Suppressor macrophage treated with lipopolysaccharide for 1 hour (primary cell): ENCODE measurements at places on chromosomes 12 and 14.

GRCh38 chr12:93336291-93336741, 41.4 kb upstream of the NUDT4 start:
- no peak for DNase-seq

GRCh38 chr14:59463787-59464485, 1.2 kb downstream of the GPR135 start:
- no peak for DNase-seq

GRCh38 chr12:91565246-91565645, 382.6 kb upstream of the DCN start:
- no peak for DNase-seq

DNA sequence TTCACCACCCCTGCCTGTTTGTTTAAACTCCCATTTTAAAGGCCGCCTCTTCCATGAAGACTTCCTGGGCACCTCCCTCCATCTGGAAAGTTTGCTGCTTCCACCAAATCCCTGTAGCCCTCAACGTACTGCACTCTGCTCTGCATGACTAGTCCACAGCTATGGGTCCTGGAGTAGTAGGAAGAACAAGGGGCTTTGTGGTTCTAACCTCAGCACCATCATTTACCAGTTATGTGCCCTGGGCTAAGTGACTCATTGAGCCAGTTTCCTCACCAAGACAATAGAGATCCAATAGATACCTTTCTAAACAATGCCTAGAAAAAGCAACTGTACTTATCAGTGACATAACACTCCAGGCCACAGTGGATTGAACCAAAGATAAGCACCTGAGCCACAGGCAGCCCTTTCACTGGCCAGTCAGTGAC, 8.5 kb upstream of the LTBP2 start:
- peak; percentile 44 for DNase-seq

GRCh38 chr14:78486081-78486480, 315.9 kb downstream of the NRXN3 start:
- DNase-seq, result no peak

DNA sequence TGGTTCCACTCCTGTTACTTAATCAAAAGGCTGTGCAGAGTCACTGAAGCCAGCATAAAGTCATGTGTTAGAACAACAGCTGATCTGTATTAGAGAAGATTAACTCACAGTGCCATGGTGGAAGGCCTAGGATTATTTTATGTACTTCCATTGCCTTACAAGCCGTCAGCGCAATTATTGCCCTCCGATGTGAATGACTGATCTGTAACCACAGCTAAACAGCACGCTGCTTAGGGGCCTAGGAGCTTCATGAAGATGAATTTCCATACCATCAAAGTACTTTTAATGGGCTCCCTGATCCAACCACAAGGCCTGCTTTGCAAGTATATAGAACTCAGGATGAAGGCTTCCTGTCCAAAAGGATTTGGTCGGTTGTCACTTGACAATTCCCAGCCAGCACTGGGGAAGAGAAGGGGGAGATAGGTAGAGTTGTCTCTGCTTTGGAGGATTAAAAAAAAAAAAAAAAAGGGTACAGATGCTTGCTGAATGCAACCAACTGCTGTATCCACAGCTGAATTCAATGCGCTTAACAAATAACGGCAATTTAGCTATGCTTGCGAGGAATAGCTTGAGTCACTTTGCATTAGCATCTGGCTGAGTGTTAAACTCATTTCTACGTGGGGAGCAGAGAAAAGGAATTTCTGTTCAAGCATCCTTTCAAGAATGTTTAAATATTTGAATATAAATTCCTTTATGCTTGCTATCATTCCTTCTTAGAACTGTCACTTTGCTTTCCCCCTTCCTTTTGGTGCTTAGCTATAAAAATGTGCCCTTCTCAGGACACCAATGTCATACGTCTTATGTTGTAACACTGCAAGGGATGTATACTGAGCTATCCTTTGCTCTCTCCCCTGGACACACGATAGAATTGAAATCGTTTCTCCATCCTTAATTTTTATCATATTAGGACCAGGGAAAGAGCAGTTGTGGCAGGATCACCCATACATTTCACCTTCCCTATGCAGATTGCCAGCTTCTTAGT, 387.8 kb downstream of the SOX5 start:
- DNase-seq, result no peak

- DNase-seq, result no peak
Observed at GRCh38 chr14:59175404-59175803, 13.1 kb upstream of the DAAM1 start.

DNA sequence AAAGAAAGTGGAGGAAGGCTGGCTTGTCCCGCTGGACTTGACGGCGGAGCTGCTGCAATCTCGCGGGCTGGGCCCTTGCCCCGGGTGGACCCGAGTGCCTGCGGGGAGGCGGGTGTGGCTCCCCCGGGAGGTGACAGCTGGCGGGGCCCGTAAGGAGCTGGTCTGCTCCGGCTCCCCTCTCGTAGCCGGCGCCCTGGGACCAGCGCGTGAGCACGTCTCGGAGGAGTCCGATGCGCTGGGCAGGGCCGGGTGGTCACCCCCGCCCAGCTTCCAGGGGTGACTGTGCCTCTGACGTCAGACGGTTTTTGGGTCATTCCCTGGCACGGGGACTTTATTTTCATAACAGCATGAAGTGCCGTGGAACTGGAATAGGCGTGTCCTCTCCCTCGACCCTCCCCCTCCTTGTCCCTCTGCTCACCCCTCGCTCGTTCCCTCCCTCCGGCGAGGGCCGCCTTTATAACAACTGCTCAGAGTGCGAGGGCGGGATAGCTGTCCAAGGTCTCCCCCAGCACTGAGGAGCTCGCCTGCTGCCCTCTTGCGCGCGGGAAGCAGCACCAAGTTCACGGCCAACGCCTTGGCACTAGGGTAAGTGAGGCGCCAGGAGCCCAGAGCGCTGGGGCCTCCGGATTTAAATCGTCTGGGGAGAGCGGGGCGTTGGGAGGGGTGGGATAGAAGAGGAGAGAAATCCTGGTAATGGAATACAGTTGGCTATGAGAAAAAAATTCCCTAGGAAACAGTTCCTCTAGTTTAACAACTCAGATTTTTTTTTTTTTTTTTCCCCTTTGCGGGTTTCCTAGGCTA, at the start of gene GPRC5A:
GPRC5A (plus strand) TSS at position 483 of the 801 bp plus-strand sequence. CDS start 16,688 bp downstream, outside the sequence.
- DNase-seq, result peak; percentile 92

GRCh38 chr14:80491131-80491530, 279.8 kb upstream of the DIO2 start:
- DNase-seq, result no peak

- DNase-seq, result no peak
Observed at GRCh38 chr14:87767567-87767901, 225.4 kb downstream of the GALC start.

DNA sequence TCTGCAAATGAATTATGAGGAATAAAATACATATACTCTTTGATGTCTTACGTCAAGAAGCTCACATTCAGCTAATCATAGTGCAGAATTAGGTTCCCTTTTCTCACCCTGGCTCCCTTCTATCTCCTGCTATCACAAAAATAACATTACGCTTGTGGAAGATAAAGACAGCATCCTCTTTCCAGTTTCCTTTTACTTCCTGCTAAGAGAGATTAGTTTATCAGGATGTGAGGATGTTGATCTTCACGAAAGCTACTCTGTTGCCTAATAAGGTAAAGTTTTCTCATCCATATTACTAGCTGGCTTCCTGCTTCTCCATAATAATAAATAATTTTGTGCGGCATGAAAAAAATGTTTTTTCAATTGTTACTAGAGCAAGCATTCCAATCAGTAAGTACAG, 217.7 kb upstream of the DCN start:
- no peak for DNase-seq

GRCh38 chr14:67941456-67942018, 122.0 kb downstream of the RAD51B start:
- DNase-seq, result no peak

DNA sequence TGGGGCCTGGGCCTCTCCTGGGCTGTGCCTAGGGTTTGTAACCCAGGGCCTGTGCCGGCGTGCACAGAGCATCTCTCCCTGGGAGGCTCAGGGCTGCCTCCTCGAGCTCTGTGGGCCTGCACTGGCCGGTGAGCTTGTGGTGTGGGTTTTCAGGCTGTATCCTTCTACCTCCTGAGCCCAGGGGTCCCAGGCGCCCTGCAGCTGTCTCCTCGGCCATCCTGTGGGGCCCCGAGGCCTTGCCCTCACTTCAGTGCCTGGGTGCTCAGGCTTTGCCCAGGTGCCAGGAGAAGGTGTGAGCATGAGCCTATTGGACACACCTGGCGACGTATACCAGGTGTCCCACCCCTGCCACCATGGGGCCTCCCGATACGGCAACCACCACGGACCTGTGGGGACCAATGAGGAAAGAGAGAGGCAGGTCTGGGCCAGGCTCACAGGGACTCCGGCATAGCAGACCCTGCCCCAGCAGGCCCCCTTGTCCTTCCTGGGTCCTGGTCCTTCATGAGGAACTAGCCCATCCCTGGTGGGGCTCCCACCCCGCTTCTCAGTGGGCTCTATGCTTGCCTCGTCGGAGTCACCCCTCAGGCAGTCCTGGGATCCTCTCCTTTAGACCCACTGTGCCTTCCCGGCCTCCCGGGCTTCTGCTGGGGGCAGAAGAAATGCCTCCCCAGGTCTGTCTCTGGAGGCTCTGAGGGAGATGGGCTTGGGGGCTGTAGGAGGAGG, 400.2 kb downstream of the TMEM121 start:
- no peak for DNase-seq

- peak; percentile 32 for DNase-seq
Observed at GRCh38 chr12:8687846-8688601, 9.8 kb upstream of the RIMKLB start.

GRCh38 chr14:30681752-30682355, 59.7 kb downstream of the SCFD1 start:
- no peak for DNase-seq
